Gastroesophageal sphincter (tissue), 4 donors: ENCODE measurements at places on chromosomes 16 and 17. TPM values are rescaled to one million over a fixed set of nuclear protein-coding genes. Genes with fewer than 3 reads are reported as not detected.

DNA sequence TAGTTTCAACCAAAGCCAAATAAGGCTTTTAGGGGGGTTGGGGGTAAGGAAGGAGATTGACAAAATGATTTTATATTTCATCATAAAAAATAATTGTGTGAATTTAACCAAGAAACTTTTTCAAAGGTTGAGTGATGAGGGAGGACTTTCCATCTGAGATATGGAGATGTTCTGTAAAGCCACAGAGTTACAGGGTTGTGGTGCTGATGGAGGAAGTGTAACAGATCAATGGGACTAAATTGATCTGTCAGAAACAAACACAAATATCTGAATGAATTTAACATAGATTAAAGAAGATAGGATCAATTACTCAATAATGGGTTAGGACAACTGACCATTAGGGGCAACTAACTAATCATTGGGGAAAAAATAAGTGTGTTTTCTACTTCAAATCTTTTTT lies 14.2 kb upstream of the PIK3R5 start:
- no peak for ATAC-seq

DNA sequence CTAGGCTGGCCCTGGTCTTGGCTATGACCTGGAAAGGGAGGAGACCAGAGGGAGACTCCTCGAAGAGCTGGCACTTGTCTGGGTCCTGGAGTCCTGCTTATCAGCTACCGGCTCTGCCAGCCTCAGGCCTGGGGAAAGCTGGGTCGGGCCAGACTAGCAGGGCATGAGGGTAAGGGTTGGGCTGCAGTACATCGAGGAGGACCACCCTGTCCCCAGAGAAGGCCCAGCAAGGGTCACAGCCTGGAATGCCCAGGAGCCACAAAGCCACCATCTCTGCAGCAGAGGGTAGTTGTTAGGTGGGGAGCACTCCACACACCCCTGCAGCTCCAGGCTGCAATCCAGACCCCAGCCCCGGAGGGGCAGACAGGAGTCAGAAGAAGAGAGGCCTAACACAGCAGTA lies 54.0 kb downstream of the SLC6A2 start:
- ATAC-seq: no peak

GRCh38 chr16:24051125-24051524 lies 205.0 kb upstream of the CACNG3 start:
- no peak for ATAC-seq

PLEKHM1 gene
- 32.4 TPM for total RNA-seq

GGNBP2 gene
- total RNA-seq: 62.9 TPM
